Right ventricle myocardium superior (tissue), 1 donor: ENCODE measurements at places on chromosomes 5 and 9. TPM values are rescaled to one million over a fixed set of nuclear protein-coding genes. Genes with fewer than 3 reads are reported as not detected.

MTAP gene
- total RNA-seq: 21.2 TPM

GRCh38 chr9:19598722-19599121 is 189.9 kb downstream of the ACER2 start:
- DNase-seq: no peak

DNA sequence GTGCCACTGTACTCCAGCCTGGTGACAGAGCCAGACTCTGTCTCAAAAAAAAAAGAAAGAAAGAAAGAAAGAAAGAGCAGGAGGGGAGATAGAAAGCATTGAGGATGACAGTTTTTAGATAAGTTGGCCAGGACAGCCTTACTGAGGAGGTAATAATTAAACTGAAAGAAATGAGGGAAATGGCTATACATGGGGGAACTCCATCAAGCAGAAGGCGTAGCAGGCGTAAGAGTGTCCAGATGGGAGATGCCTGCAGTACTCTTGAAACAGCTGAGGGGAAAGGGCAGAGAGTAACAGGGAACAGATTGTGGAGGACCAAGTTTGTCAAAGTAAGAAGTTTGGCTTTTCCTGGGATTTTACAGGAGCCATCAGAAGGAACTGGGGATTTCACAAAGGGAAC is 57.5 kb downstream of the HMGCS1 start:
- DNase-seq: no peak

- no peak for DNase-seq
Measured at GRCh38 chr9:18274693-18275092, 199.3 kb upstream of the ADAMTSL1 start.

- no peak for DNase-seq
Measured at GRCh38 chr9:20545023-20545622, 77.2 kb downstream of the MLLT3 start.

LRRC70 gene
- total RNA-seq: 1.2 TPM

SLC6A19 gene
- total RNA-seq: not detected

DNA sequence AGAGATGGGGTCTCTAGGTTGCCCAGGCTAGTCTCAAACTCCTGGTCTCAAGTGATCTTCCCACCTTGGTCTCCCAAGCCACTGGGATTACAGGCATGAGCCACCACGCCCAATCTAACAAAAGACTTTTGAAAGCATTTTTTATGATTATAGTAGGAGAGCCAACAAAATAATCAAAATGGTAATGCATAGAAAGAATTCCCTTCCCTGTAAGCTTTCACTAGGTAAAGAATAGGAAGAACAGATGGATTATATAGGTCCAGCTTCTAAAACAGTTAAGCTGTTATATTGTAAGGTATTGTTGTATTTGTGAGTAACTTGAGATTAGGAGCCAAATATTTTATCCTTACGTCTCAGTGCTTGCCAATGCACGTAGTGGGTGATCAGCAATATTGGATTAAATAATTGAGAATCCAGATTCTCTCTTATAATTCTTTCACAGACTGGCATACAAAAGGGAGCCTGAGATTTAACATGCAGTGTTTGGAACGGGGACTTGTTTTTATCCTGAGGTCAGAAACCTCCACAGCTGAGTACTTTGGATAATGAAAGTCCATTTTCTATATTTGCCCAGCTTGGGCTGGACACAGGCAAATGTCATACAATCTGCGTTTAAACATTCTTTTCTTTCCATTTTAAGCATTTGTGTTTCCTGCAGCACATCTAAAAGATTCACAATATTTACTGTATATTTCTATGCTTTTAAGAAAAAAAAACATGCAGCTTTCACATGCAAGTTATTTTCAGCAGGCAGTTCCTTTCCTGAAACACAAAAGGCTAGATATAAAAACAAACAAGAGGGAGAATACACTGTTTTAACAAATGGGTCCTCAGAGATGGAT is 238.4 kb downstream of the ARRDC3 start:
- DNase-seq: no peak

GRCh38 chr9:33263131-33264002 is 1.1 kb downstream of the BAG1 start:
- no peak for DNase-seq

GRCh38 chr9:28923351-28923750 is 1350.1 kb upstream of the C9orf72 start:
- no peak for DNase-seq

GZMA gene
- 1.0 TPM for total RNA-seq

GRCh38 chr9:115204904-115205453 is 87.0 kb upstream of the TNC start:
- DNase-seq: no peak

DNA sequence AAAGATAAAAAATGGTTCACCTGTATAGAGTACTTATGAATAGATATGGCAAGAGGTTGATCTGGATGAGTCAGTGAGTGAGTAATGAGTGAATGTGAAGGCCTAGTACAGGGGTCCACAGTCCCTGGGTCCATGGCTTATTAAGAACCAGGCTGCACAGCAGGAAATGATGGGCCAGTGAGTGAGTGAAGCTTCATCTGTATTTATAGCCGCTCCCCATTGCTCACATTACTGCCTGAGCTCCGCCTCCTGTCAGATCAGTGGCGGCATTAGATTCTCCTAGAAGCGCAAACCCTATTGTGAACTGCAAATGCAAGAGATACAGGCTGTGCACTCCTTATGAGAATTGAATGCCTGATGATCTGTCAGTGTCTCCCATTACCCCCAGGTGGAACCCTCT is 307.7 kb upstream of the ZNF608 start:
- DNase-seq: no peak

DNA sequence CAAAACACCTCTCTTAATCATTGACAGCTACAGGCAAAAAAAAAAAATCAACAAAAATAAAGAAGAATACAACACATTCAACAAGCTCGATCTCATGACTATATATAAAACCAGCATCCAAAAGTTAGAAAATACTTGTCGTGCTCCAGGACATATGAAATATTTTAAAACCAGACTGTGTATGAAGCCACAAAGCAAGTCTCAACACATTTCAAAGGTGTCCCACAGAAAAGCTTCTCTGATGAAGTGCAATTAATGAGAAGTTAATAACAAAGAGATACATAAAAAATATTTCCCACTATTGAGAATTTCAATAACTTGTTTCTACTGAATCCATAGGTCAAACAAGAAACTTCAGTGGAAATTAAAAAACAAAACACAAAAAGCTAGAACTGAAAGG is 178.7 kb downstream of the PLK2 start:
- DNase-seq: no peak

TRIO gene
- total RNA-seq: 56.0 TPM

ZBTB26 gene
- total RNA-seq: 4.7 TPM

DNA sequence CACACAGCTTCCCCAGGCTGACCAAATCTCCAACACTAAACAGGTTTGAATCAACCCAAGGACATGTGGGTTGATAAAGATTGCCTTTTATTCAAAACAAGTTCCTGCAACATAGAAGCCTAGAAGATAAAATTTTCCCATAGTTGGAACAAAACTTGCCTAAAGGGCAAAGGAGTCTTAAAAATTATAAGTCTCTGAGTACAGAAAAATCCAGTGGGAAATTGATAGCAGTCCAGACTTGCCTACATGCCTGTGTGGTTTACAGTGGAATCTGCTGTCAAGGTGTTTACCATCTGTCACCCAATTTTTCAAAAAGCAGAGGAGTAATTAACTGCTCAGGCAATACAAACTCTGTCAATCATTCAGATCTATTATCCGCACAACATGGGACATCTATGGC is 168.2 kb downstream of the PPP2R2B start:
- no peak for DNase-seq

LYRM7 gene
- 29.7 TPM for total RNA-seq

- DNase-seq: no peak
Measured at GRCh38 chr5:173761178-173761513, 127.0 kb upstream of the CPEB4 start.

GRCh38 chr5:93307557-93307956 is 273.5 kb downstream of the NR2F1-AS1 start:
- no peak for DNase-seq

ARSI gene
- total RNA-seq: 0.38 TPM

- DNase-seq: no peak
Measured at GRCh38 chr9:748861-749497, 92.5 kb upstream of the DMRT1 start.

PLCXD3 gene
- 79.3 TPM for total RNA-seq

GRCh38 chr5:308672-309271 is 12.7 kb upstream of the AHRR start:
- no peak for DNase-seq

DNA sequence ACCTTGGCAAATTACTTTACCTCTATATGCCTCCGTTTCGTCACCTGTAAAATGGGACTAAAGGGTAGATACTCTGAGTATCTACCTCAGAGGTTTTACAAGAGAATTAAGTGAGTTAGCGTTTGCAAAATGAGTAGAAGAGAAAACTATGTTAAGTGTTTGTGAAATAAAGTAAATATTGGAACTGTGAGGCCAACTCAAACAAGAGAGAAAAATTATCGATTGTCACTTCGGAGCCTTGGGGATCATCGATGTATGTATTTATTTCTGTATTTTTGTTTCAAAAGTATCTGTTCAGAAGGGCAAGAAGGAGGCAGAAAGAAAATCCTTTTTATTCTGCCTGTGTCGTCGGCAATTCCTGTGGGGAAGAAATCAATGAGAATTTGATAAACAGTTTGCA is 25.8 kb upstream of the C5orf58 start:
- DNase-seq: no peak

RC3H2 gene
- 33.8 TPM for total RNA-seq

GRCh38 chr5:127999909-128000308 is 83.7 kb upstream of the SLC12A2 start:
- no peak for DNase-seq
